ENCODE measurements at places on chromosomes 7 and 10.

DNA sequence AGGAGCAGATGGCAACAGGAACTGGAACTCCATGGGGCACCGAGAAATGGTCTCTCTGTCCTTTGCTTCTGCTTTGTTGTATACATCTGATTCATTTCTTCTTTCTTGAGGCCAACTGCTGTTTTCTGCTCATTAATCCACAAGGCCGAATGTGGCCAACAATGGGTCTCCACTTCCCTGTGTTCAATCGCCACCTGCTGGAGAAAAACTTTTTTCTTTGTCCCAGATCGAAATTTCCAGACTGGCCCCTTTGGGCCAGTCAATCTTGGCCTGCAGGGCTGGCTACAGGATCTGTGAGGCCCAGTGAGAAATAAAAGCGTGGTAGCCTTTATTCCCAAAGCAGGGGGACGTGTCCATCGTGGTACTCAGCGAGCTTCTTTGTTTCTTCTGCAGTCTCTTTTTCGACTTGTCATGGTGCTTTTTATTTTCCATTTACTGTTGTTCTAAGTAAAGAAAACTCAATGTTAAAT is 58.8 kb downstream of the PARP12 start:
- peak; percentile 53 for DNase-seq

DNA sequence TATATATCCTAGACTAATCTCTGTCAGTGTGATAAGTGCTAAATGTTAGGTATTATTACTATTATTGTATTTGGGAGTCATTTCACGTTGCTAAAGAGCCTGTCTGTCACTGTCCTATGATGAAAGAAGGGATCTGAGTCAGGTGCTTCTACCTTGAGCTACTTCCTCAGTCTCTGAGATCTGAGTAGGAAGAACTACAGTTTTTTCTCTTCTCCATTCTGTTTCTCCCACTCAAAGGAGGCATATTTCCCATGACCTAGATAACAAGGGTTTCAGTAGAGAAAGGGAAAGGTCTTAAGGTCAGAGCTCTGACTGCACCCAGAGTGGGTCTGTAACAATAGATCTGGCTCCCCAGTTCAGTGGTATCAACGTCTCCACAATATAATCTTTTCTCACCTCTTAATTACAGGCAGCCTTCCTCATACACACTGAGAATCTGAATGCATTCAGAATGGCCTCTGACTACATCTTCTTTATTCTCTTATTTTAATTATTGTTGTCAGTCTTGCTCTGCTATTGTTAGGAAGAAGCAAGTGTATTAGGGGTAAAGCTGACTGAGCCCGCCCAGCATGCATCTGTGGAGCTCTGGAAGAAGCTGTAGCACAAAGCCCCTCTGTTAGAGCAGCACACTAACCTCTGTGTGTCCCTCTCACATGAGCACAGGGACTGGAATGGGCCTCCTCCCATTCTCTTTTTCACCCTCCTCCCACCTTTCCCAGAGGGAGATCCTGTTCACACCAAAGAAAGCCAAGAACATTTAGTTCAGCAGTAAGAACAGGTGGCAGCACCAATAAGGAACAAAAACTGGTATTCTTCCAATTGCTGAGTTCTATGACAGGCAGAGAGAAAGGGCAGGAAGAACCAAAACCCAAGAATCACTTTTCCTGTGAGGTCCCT is 38.1 kb downstream of the USP54 start:
- no peak for DNase-seq

DNA sequence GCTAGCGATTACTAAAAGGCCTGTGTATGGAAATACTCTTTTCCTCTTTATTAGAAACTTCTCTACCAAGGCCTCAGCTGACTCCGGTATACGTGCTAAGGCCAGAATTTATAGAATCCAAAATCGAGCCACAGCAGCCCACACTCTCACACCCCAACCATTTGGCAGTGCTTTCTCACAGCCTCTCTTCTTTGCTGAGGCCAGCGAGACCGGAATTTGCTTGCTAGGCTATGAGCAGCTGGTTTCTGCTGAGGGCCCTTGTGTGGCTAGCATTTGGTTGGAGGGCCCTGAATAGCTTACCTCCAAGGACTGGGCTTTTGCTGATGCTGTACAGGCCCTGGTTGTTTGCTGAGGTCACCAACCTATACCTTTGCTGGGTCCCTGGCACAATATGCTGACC is 46.1 kb downstream of the ITGB8 start:
- no peak for DNase-seq

DNA sequence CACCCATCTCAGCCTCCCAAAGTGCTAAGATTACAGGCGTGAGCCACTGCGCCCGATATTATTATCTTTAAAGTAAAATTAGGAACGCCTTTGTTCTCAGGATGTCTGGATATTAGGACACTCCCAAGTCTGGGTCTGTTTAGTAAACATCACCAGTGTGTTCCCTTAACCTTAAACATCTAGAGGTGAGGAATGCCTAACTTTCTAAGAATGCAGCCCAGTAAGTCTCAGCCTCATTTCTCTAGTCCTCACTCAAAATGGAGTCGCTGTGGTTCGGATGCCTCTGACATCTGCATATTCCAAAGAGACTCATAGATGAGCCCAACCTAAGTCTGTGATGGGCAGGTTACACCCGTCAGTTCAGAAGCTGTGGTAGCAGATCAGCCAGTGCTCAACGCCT is 4.3 kb upstream of the INSYN2A start:
- DNase-seq: no peak

GRCh38 chr7:102427019-102427405 is 6.4 kb upstream of the ORAI2 start:
- DNase-seq: no peak

GRCh38 chr7:24108906-24109376 is 175.0 kb upstream of the NPY start:
- DNase-seq: no peak

DNA sequence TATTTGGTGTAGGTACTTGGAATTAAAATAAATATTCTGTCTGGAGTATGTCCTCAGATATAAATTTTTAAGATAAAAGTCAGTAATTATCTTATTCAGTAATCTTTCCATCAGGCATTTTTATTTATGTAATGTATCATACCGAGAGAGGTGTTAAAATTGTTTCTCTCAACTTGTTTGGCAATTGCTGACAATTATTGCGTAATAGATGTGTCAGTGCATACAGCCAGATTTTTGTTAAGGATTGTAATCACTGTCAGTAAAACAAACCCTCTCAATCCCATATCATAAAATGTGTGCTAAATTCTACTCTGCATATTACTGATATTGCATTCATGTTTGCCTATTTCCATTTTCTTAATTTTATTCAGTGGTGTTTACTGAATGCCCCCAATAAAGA is 69.2 kb downstream of the CNTNAP2 start:
- no peak for DNase-seq

GRCh38 chr10:71025535-71025934 is 137.2 kb upstream of the PCBD1 start:
- no peak for DNase-seq

- DNase-seq: peak; percentile 70
Measured at GRCh38 chr10:12264204-12264940, 68.4 kb downstream of the CDC123 start.

- no peak for DNase-seq
Measured at GRCh38 chr7:95691464-95691863, 80.9 kb upstream of the DYNC1I1 start.

- DNase-seq: no peak
Measured at GRCh38 chr10:118843647-118844265, 89.0 kb upstream of the CACUL1 start.

GRCh38 chr10:12535656-12536055 is 186.3 kb downstream of the CAMK1D start:
- DNase-seq: no peak

- DNase-seq: no peak
Measured at GRCh38 chr10:58393317-58393716, 8.1 kb downstream of the TFAM start.

DNA sequence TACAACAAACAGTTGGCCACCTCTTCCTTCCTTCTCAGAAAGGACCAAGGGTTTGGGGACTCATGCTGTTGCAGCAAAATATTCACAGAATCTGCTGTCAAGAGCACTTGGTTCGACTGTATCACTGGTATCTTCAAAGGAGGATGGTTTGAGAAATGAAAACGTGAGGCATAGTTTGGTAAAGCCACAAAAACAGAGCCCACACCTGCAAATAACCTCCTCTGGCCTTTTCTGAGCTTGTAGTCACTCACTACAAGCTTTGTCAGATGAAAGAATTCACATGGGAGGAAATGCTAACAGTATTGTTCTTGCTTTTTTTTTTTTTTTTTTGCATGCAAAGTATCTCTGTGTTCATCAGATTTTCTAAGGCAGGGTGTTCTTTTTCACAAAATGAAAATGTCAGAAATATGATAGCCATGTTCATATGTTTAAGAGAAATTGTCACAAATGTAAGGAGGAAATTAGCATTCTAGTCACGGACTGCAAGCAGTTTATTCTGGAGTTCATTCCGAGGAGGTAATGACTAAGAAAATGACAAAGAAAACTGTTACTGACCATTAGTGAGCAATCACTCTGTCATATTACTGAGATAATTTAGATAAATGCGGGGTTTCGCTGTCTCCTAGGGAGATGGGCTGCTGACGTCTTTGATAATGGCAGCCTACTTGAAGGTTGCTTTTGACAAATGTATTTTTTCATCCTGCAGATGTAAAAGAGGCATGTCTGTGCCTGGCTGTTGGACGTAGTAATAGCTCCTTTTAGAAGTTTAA is 117.8 kb upstream of the MYO3A start:
- no peak for DNase-seq

GRCh38 chr7:23654508-23654907 is 25.5 kb upstream of the FAM221A start:
- DNase-seq: no peak

GRCh38 chr7:127976056-127976737 is 55.0 kb downstream of the LRRC4 start:
- DNase-seq: no peak

GRCh38 chr7:154183482-154183881 is 131.3 kb downstream of the DPP6 start:
- DNase-seq: no peak

DNA sequence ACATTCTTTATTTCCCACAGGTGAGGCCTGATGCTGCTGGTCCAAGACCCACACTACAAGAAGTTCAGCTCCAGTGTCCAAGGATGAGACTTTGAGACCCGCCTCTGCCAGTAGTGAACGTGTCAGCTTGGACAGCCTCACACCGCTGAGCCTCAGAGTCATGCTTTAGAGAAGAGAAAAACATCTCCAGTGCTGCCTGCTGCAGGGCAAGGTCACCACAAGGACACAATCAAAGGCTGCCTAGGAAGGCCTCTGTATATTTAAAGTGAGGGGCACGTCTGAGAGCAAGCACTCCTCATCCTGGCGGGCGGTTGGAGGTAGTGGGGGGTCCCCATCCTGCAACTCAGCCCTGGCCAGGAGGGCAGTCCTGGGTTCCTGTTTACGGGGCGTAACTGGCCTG is 19.3 kb downstream of the FGFR2 start:
- no peak for DNase-seq

DNA sequence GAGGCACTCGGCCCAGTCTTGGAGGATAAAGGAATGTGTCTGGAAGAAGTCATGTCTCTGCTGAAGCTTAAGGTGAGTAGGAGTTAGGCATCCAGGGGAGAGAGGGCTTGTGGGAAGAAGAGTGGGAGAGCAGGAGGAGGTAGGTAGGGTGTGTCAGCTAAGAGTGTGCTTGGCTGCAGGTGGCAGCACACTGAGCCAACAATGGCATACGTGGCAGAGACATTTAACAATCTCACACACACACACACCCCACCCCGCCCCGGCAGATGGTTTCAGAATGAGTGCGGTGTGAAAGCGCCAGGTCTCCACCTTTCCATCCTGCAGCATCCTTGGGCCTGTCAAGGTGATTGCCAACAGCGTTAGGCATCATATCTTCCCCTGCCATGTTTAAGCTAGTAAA is 11.2 kb upstream of the ARPC1A start:
- DNase-seq: no peak

- DNase-seq: no peak
Measured at GRCh38 chr7:142722248-142722794, 27.0 kb upstream of the PRSS1 start.

GRCh38 chr10:56632537-56632936 is 271.5 kb upstream of the ZWINT start:
- DNase-seq: no peak

- no peak for DNase-seq
Measured at GRCh38 chr7:41007351-41007751, 695.5 kb downstream of the INHBA start.

- no peak for DNase-seq
Measured at GRCh38 chr10:94235461-94235860, 127.3 kb downstream of the NOC3L start.

- no peak for DNase-seq
Measured at GRCh38 chr10:99924451-99925255, 85.1 kb downstream of the DNMBP start.

- no peak for DNase-seq
Measured at GRCh38 chr10:113128450-113129070, 178.5 kb downstream of the TCF7L2 start.

GRCh38 chr7:130009848-130010688 is 41.1 kb downstream of the ZC3HC1 start:
- DNase-seq: no peak

- no peak for DNase-seq
Measured at GRCh38 chr10:86888585-86889381, 68.6 kb downstream of the MMRN2 start.

- DNase-seq: no peak
Measured at GRCh38 chr7:155263581-155264143, 34.0 kb upstream of the INSIG1 start.

GRCh38 chr7:155450970-155451801 is 6.7 kb upstream of the EN2 start:
- DNase-seq: no peak

GRCh38 chr7:111832174-111832573 is 269.9 kb upstream of the IMMP2L start:
- DNase-seq: no peak

DNA sequence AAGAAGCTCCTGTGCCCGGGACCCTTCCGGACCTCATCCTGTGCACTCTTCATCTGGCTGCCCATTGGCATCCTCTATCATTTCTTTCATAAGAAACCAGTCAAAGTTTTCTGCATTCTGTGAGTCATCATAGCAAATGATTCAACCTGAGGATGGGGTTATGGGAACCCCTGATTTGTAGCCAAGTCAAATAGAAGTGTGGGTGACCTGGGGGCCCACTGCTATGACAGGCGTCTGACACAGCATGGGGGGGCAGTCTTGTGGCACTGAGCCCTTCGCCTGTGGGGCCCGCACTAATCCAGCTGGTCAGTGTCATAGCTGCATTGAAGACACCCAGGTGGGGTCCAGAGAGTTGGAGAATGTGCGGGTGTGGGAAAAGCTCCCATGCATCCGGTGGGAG is 230.4 kb downstream of the USP6NL start:
- DNase-seq: no peak

DNA sequence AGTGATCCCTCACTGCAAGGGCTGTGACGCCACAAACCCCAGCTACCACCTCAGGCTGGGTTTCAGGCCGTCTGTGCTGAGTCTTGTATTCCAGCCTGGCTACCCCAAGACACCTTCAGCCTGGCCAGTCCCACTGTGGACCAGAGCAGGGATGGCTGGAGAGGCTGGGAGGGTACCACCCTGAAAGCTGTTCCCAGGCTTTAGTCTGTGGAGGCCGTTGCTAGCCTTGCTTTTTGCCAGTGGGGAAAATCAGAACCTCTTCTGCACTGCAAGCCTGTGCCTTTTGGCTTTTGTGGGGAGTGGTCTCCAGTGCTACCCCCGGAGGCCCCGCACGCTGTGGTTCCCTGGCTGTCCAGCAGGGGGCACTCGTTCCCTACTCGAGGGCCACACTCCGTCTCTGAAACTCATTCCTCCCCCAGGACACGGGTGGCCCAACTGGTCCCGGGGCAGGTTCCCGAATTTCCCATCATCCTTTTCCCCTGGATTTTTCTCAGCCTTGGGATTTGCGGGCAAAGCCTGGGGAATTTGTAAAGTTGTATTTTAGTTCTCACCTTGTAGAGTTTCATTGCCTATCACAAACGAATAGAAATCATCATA is 128.4 kb upstream of the BTBD16 start:
- peak; percentile 3 for DNase-seq

All from CD4-positive, alpha-beta T cell treated with Interleukin-10 for 1 hour (primary cell).